ENCODE measurements at places on chromosomes 5 and 9. TPM values are rescaled to one million over a fixed set of nuclear protein-coding genes. Genes with fewer than 3 reads are reported as not detected.

- no peak for DNase-seq
These were observed 64.9 kb upstream of the ZSWIM6 start for GRCh38 chr5:61267116-61267515.

DNA sequence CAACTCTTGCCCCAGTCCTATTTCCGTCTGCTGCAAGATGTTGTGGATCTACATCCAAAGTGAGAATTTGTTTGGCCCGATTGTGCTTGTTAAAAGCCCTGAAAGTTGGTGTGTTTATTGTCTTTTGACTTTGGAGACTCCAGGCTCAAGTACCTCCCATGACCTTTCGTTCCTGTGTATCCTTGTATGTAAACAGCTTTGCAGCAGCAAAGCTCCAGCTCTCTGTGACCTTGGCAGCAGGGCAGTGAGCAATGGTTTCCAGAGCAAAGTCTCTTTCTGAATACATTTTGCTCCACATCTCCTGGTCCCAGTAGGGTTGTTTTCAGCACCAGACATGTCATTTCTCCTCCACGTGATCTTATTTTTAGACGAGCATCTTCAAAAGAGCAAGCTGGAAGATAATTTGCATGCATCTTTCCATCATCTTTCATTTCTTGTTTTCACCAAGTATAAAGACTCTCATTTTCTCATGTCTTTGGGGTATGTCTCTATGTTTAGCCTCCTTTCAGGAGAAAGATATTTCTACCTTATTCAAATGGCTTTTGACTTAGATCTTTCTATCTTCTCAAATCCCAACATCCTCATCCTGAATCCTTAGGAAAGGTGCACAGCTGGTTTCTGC is 68.1 kb upstream of the ERCC6L2 start:
- no peak for DNase-seq

GRCh38 chr5:72468024-72468423 is 39.2 kb downstream of the ZNF366 start:
- DNase-seq: no peak

DNA sequence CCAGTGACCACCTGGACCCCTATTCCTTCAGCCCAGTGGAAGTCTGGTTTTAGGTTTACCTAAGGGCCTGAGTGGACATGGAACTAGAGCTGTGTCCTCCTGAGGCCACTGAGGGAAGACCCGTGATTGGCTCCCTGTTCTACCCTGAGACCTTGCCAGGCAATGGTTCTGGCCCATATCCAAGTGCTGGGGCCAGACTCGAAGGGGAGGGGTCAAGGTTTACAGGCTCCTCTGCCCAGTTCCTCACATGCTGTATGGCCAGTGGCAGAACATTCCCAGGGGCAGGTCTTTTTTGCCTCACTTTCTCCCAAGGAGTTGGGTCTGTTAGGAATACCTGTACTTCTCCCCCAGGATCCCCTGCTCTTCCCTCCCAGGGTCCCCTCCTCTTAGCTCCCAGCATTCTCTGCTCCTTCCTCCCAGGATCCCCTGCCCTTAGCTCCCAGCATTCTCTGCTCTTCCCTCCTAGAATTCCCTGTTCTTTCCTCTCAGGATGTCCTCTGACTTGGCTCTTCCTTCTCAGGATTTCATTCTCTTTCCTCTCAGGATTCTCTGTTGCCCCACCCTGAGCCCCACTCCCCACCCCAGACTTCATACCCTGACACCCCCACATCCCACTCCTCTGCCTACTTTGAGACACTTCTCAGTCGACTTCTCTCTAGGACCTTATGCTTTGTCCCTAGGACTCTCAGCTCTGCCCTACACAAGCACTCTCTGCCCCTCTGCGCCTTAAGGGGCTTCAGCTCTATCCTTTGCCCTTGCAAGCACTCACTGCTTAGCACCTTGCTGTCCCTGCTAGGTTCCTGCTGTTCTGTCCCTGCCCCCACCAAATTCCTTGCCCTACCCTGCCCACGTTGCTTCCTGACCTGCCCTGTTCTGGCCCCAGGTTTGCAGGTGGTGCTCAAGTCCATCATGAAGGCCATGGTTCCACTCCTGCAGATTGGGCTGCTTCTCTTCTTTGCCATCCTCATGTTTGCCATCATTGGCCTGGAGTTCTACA is 36.5 kb downstream of the CACNA1B start:
- DNase-seq: no peak

- peak; percentile 61 for DNase-seq
These were observed 11.8 kb downstream of the ITGA1 start for GRCh38 chr5:52799358-52799982.

DNA sequence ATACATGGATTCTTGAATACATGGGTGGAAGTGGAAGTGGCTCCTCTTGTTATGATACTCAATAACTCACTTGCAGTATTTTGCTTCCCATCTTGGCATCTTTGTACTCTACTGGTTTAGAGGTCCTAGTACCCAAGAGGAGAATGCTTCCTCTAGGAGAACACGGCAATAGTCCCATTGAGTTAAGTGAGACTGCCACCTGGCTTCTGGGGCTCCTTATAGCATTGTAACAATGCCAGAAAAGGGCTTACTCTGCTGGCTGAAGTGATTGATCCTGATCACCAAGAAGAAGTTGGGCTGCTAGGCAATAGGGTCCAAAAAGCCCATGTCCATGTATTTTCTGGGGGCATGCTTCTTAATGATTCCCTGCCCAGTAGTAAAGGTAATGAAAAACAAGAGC is 627.6 kb upstream of the SGCD start:
- DNase-seq: no peak

- DNase-seq: no peak
These were observed 167.0 kb upstream of the PIK3R1 start for GRCh38 chr5:68048516-68048915.

- DNase-seq: no peak
These were observed 214.9 kb upstream of the DAB2 start for GRCh38 chr5:39639618-39640089.

DNA sequence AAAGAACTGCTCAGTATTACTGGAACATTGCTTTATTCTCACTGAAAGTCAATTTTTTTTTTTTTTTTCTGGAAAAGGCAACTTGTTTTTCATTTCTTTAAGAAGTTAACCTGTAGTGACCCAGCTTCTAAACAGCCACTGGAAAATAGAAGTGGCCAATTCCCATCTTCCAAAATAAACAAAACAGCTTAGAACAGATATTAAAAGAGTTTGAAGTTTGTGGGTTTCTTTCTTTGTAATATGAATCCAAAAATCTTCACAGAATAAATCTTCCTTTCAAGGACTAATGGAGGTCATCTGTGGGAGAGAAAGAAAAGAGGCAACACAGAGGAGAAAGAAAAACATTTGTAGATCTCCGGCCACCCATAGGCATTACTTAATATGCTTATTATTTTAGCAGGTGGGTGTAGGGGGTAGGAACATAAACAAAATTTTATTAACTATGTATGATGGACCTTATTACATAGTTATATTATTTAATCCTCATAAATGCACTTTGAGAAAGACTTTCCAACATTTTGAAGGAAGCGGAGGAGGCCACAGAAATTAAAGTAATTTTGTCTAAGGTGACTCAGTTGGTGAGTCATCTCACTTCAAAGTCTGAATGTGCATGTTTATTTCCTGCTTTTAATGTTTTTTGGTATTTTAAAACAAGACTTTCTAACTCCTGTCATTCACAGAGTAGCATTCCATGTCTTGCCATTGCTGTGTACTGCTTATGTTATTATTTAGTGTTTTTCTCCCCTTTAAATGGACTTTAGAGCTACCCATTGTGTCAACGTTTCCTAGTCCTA is 1791.8 kb upstream of the WWC1 start:
- DNase-seq: no peak

- peak; percentile 22 for DNase-seq
These were observed 13.4 kb downstream of the CEP72 start for GRCh38 chr5:625516-625915.

DNA sequence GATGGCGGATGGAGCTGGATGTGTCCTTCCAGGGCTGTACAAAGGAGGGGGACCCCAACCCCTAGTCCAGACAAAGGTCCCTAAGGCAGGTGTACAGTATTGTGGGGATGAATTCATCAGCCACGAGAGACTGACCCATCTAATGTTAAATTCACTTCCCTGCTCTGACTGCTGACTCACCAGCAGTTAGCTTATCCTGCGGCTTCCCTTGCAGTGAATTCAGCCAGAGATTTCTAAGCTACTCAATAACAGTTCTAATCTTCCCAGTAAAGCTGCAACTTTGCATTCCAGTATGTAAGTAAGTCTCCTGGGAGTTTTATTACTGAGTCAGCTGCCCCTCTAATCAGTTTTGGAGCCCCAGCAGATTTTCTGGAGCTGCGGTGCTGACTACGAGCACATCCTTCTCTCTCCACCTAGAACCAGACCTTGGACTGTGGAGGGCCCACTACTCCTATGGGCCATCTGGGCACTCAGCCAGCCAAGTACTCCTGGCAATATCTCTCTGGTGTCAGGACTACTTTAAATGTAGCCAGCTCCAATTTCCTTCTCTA is 16.1 kb downstream of the B4GALT1 start:
- peak; percentile 58 for DNase-seq

GRCh38 chr5:73739650-73740049 is 113.7 kb downstream of the ARHGEF28 start:
- DNase-seq: no peak

GRCh38 chr5:55925181-55925580 is 69.6 kb downstream of the IL6ST start:
- DNase-seq: no peak

DNA sequence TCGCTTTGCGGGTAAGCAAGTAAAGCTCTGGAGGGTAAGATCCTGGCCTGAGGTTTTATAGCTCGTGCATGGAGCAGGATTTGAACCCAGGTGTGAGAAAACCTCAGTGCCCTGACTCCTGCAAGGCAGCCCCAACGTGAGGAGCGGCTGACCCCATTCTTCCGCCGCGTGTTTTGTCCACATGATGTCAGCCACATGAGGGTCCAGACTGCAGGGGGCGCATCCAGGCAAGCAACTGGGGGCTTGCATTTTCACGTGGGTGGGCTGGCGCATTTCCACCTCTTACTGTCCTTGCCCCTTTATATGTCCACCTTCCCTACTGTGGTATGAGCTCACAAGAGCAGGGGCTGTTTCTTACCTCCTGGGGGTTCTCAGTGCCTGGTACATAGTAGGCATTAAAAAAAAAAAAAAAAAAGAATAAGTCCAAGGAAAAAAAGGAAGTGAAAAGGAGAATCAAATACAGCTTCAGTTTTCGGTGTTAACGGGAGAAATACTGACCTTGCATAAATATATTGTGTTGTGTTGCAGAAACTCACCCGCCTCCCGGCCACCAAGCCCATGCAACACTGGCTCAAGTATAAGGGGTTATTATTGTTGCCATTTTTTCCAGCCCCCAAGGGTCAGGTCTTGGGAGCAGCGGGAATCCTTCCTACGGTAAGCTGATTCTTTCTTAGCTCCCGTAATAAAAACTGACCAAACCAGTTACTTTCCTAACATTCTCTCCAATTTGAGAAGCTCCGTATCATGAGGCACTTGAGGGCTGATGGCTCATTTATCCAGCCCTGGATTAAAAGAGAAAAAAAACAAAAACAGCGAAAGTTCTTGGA is 15.0 kb downstream of the TLX3 start:
- no peak for DNase-seq

DNA sequence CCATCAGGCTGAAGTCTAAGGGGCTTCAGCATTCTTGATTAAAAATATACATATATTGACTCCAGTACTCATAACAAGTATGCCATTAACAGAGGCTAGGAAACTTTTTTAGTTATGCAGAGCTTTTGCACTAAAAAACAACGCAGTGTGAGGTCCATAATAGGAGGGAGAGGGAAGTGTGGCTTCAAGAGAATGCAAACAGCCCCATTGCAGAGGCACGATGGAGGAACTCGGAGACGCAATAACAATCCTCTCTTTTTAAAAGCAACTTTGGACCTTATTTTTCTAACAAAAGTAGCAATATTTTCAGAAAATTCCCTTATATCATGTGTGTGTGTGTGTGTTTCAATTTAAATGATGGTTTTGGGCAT is 150.0 kb upstream of the PTCH1 start:
- no peak for DNase-seq

DNA sequence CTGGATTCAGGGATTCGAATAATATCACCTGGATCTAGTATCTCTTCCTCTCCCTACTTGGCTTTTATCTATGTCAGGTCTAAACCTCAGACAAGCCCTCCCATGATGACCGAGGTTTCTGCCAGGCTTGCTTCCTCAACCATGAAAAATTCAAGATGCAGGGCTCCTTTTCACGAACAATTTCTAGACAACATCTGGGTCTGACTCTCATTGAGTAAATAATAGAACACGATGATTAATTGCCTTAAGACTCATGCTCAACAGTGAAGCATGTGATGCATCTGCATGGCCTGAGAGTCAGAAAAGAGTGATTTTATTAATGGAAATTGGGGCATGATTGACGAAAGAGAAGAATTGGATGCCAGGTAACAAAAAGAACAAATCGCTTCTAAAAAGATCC is 277.2 kb upstream of the ZNF608 start:
- no peak for DNase-seq

GRCh38 chr9:134570151-134570621 is 71.4 kb upstream of the COL5A1 start:
- no peak for DNase-seq

- no peak for DNase-seq
These were observed 100.4 kb upstream of the SAP30L start for GRCh38 chr5:154345255-154345952.

DNA sequence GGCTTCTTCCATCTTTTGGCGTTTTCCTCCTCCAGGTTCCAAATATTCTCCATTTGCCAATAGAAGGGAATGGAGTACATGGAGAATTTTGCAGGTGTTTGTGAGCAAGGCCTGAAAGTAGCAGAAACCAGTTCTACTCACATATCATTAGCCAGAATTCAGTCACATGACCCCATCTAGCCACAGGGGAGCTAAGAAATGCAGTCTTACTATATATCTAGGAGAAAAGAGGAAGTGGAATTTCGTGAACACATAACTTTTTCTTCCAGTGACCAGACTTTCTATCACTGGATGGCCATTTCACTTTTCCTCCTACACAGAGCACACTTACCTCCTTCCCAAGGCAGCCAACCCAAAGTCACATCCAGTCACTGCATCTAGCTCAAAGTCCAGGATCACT is 55.1 kb downstream of the LOX start:
- DNase-seq: no peak

SGTB gene
- total RNA-seq: 1.9 TPM

RGS7BP gene
- total RNA-seq: 1.6 TPM

KCNN2 gene
- 0.96 TPM for total RNA-seq

PCDHGA3 gene
- 0.43 TPM for total RNA-seq

FOXD4 gene
- 0.19 TPM for total RNA-seq

SPINK5 gene
- 2.8 TPM for total RNA-seq

FST gene
- 0.81 TPM for total RNA-seq

ST6GALNAC4 gene
- total RNA-seq: 39.2 TPM

Data from mucosa of descending colon (tissue), 3 donors.